ENCODE measurements at places on chromosomes 1 and 21.
A peak's percentile ranks its signal among the peaks of the same experiment; 100 is the strongest.

- DNase-seq: no peak
Measured at GRCh38 chr1:152946651-152947256, at the start of gene SPRR5. TSS of gene SPRR5 (plus strand) at chr1:152947206. CDS start at chr1:152948555, 1,349 bp downstream.

- DNase-seq: no peak
Measured at GRCh38 chr1:207500306-207500705, 4.3 kb downstream of the CR1 start.

GRCh38 chr1:59171788-59172187 lies 125.1 kb upstream of the FGGY start:
- DNase-seq: no peak

GRCh38 chr1:13461977-13462376 lies 51.7 kb downstream of the PRAMEF20 start:
- no peak for DNase-seq

- DNase-seq: no peak
Measured at GRCh38 chr1:103190766-103191165, 82.4 kb upstream of the COL11A1 start.

DNA sequence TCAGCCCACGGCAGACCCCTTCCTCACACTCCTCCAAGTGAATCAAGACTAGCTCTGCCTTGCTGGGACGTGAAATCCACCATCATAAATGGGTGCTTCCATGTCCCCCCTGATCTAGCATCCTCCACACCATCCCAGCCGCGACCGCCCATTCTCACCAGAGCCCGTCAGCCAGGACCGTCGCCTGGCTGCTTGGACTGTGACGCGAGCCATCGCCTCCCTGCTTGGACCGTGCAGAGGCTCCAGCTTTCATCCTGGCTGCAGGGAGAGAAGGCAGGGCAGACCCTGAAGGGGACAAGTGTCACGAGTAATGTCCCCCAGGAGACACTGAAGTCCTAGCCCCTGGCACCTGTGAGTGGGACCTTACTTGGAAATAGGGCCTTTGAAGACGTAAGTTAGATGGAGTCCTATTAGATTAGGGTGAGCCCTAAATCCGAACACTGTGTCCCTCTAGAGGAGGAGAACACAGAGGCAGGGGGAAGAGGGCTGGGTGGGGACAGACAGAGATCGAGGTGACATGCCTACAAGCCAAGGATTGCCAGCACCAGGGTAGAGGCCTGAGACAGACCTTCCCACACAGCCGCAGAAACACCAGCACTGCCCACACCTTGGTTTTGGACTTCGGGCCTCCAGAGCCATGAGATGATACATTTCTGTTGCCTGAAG lies 12.8 kb upstream of the PRKCZ start:
- DNase-seq: no peak

DNA sequence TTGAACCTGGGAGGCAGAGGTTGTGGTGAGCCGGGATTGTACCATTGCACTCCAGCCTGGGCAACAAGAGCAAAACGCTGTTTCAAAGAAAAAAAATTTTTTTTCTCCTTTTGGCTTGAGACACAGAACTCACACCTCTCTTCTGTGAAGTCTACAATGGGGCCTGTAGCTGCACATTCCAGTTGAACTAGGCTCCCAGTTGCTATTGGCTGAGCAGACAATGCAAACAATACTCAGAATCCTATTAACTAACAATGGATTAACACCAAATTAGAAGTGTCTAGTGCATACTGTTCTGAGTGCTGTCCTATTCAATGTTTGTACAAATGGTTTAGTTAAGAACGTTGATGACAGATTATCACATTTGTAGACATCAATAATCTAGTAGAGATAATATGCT lies 17.6 kb upstream of the MCL1 start:
- DNase-seq: no peak

GRCh38 chr1:155012026-155012546 lies 9.5 kb downstream of the ZBTB7B start:
- peak; percentile 95 for DNase-seq

DNA sequence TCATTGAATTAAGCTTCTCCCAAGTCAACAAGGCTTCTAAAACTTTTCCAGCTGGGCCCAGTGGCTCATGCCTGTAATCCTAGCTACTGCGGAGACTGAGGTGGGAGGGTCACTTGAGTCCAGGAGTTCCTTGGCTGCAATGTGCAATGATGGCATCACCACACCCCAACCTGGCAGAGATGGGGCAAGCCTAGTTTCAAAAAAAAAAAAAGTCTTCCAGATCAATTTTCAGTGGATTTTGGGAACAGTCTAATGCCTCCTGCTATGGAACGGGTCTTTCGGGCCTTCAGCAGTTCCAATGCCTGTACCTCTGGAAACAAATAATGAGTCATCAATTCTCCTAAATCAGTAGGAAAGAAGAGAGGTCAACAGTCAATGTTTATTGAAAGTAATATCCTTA lies 38.0 kb downstream of the FMO4 start:
- DNase-seq: no peak

- no peak for DNase-seq
Measured at GRCh38 chr1:169624912-169625311, 5.0 kb downstream of the SELP start.

DNA sequence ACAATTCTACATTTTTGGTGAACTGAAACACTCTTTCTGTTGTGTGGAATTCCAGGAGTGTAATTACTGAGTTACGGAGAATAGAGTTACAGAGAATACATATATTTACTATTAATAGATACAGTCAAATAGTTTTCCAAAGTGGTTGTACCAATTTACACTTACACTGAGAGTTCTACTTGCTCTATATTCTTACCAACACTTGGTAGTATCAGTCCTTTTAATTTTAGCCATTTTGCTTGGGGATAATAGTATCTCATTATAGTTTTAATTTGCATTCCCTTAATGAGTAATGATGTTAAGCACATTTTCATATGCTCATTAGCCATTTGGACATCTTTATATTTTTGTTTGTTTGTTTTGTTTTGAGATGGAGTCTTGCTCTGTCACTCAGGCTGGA lies 28.9 kb downstream of the AGO4 start:
- DNase-seq: no peak

- DNase-seq: peak; percentile 79
Measured at GRCh38 chr21:40386294-40386911, 460.6 kb downstream of the DSCAM start.

DNA sequence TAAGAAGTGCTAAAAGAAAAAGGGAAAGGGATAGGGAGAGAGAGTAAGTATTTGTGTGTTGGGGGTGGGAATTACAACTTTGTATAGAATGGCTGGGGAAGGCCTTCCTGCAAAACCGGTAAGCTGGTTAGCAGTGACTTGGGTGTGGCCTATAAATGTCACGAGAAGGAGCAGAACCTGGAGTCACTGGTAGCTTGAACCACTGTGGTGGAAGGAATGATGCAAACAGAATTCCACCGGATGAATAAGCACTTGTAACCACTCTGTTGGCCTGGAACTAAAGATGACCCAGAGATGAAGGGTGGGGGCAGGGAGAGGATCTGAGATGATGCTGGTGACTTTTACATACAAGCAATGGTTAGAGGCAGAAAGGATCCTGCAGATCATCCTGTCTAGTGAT lies 8.9 kb downstream of the XKR8 start:
- no peak for DNase-seq

GRCh38 chr1:208540724-208541123 lies 296.5 kb upstream of the PLXNA2 start:
- DNase-seq: no peak

- DNase-seq: no peak
Measured at GRCh38 chr1:205002705-205003104, 40.3 kb upstream of the CNTN2 start.

GRCh38 chr1:19809044-19809750 lies 5.9 kb downstream of the RNF186 start:
- no peak for DNase-seq
